MCF 10A (cell line): ENCODE measurements at places on chromosomes 12 and 14. TPM values are rescaled to one million over a fixed set of nuclear protein-coding genes. Genes with fewer than 3 reads are reported as not detected.

DNA sequence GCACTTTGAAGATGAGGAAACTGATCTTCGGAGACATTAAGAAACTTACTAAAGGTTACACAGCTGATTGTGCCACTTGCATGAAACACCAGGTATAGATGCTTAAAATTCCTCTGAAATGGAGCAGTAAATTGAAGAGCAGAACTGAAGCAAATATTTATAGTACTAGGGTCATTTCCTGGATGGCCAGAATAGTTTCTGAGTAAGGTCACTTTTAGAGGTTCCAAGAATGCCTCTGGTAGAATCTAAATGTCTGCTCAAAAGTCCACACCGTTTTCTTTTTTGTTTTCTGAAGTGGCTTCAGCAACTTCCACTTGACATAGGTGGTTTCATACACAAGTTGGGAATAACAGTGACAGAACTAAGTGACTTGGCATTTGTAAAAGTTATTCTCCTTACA, 19.4 kb downstream of the TPH2 start:
- DNase-seq = no peak

DNA sequence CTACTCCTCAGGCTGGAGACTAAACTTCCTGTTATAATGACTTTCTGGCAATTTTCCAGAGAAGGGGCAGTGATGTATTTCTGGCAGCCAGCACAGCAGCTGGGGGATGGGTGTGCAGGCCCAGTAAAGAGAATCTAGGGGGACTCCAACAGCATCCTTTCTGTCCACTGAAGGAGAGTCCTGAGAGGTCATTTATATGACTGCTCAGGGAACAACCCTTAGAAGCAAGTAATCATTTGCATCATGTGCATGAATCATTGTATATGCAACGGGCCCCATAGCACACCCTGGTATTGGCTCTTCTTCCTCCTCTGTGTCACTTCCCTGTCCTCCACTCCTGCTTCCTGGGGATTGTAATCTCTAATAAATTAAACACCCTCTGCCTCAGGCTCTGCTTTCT, 493.8 kb downstream of the RPS29 start:
- DNase-seq = no peak

GRCh38 chr12:111645433-111645832, 40.3 kb downstream of the BRAP start:
- DNase-seq = no peak

GRCh38 chr12:114287821-114288525, 118.0 kb downstream of the TBX5 start:
- no peak for DNase-seq

DNA sequence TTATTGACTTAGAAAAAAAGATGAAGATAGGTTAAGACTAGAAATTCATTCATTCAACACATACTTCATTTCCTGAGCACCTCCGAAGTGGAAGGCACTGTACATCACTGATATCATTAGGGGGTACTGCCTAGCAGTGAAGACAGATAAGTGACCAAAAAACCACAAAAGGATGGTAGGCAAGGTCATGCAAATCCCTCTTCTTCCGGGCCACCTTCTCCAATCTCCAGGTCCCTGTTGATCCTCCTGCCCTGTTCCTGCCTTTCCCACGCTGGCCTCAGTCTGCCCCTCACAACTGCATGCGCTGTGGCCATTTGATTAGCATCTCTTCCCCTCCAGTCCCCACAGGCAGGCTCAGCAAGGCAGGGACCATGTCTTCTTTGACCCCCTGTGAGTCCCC, 60.8 kb downstream of the SETD3 start:
- DNase-seq = no peak

- no peak for DNase-seq
Measured at GRCh38 chr12:91211866-91212265, 29.2 kb upstream of the DCN start.

GRCh38 chr14:63677891-63678379, 36.3 kb upstream of the WDR89 start:
- no peak for DNase-seq

DNA sequence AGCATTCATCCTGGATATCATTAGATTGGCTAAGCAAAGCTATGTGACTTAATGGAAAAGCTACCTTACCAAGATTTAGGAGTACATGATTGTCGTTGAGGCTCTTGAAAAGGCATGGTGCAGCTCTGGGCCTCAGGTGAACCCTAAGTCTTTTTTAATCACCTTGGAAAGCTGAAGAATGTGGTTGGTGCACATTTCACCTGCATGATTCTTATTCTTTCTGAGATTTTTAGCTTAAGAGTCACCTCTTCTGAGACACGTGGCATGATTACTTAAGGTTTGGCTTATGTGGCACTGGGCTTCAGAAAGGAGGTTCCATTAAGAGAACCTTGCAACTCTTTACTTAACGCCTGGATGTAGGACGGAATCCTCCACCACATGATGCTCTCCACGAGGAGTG, 498.5 kb downstream of the TMEM117 start:
- DNase-seq = no peak

DNA sequence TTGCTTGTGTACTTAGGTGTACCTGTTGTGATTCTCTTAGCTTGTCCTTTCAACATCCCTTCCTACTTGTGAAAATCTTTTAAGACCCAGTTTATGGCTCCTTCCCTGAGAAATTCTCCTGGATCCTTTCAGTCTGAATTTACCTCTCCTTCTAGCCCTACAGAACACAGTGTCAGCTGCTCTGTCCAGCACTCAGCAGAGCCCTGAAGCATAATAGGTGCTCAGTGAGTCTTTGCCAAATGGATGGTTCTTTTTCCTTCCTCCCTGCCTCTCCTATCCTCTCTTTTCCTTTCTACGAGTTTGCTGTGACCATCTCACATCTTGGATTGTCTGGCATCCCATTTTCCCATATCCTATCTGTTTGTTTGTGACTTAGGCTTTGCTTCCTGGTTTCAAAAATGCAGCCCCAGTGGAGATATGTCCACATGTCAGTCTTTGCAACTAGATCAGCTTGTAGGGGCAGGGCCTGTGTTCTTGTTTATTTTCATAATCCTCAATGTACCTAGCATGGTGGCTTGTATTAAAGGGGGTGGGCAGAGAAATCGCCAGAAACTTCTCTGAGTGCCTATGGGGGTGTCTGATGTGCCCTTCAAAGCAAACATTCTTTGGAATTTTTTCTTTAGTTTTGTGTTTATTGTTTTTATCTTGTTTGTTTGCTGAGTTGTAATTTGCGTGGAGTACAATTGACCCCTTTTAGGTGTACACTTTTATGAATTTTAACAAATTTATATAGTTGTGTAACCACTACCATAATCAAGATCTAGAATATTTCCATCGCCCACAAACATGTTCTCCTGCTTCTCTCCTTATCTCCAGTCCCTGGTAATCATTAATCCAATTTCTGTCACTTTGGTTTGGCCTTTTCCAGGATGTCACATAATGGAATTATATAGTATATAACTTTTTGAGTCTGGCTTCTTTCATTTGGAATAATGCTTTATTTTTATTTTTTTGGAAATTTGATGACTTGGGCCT, 62.8 kb downstream of the SMOC1 start:
- DNase-seq = no peak

GRCh38 chr12:42125388-42125767, 19.3 kb downstream of the GXYLT1 start:
- DNase-seq = no peak

DNA sequence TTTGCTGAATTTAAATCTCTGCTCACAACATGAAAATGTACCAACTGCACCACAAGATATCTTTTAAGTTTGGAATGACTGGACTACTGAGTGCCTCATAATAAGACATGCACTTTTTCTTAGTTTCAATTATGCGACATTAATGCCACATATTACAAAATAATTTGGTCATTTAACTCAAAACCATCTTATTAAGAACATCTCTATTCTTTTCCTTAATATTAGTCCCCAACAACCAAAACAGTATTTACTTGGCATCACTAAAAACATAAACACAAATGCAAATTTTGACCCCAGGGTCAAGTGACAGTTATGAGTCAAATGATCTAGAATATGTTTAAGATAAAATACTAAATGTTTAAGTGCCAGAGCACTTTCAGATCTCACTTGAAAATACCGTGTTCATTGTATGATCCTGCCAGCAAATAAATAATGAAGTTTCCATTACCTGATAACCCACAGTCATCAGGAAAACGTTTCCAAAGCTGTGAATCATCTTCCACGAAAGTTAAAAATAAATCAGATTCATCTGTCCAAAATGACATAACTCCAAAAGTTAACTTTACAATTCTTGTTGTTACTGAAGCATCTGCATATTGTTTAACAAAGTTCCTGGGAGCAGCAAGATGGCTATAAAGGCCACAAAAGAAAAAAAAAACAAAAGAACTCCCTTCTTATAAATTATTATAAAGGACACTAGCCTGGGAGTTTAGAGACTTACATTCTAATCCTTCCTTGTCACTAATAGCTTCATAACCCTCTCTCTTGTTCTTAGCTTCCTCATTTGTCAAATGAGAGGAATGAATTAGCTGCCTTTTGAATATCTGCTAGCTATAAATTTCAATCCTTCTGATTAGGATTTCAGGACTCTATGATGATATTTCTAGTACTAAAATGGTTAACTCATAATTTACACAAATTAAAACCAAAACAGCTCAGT, 30.5 kb upstream of the AP4S1 start:
- peak; percentile 16 for DNase-seq

DNA sequence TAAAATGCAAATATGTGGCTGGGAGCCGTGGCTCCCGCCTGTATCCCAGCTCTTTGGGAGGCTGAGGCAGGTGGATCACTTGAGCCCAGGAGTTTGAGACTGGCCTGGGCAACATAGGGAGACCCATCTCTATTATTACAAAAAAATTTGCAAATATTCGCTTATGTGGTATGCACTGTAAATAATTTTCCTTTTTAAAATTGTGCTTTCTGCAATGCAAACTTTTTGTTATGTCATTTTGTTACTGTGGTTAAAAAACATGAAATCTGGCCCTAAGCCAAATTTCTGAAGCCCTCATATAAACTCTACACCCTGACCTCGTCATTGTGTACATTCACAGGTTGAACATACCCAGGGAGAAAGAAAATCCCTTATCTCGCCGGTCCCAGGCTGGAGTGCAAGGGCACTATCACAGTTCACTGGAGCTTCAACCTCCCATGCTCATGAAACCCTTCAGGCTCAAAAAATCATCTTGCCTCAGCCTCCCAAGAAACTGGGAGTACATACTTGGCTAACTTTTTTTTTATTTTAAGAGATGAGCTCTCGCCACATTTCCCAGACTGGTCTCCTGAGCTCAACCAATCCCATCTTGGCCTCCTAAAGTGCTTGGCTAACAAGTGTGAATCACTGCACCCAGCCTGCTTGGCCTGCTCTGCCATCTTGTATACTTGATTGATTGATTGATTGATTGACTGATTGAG, 24.7 kb downstream of the TRAPPC6B start:
- DNase-seq = no peak

DNA sequence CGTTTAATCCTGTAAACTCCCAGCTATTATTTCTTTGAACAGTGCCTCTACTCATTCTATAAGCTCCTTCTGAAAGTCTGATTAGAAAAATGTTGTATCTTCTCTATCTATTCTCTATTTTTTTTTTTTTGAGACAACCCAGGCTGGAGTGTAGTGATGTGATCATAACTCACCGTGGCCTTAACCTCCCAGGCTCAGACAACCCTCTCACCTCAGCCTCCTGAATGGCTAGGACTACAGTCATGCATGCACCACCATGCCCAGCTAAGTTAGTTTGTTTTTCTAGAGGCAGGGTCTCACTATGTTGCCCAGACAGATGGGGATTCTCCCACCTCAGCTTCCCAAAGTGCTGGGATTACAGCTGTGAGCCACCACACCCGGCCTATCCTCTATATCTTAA, 66.6 kb downstream of the RPS6KA5 start:
- no peak for DNase-seq

DNA sequence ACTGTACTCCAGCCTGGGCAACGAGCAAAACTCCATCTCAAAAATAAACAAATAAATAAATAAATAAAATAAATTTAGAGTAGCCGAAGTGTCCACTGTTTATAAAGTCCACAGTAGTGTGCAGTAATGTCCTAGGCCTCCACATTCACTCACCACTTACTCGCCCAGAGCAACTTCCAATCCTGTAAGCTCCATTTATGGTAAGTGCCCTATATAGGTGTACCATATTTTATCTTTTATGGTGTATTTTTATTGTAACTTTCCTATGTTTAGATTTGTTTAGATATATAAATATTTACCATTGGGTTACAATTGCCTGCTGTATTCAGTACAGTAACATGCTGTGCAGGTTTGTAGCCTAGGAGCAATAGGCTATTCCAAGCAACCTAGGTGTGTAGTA, 37.9 kb upstream of the GPRC5A start:
- DNase-seq = no peak

DNA sequence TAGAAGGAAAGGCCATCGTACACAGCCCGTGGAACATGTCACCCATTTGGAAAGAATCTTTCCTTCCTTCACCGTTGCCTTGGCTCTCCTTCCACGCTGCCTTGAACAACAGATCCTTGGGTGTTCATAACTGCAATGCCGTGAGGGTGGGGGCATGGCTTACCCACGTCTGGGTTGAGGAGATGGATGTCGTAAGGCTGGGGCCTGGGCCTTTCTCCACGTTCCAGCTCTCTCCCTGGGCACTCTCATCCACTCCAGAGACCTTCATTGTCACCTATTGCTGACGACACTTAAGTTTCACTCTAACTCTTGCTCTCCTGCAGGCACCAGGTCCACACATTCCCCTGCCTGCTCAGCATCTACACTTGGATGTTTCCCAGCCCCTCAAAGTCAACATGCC, 19.4 kb downstream of the ANO2 start:
- no peak for DNase-seq

DNA sequence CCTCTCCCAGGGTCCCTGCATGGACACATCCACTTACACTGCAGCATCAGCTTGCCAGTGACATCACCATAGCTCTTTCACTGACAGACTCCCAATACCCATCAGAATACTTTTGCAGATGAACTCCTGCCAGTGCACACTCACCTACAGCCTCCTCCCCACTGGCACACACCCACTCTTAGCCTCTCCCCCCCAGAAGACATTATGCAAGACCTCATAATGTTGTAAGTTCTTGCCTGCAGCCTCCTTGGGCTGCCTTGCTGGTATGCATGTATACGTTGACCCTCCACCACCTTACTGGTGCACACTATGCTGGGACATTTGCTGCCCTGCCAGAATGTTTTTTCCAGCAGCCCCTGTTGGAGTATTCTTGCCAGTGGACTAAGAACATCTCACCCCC, 324.2 kb downstream of the AEBP2 start:
- DNase-seq = peak; percentile 66

DNA sequence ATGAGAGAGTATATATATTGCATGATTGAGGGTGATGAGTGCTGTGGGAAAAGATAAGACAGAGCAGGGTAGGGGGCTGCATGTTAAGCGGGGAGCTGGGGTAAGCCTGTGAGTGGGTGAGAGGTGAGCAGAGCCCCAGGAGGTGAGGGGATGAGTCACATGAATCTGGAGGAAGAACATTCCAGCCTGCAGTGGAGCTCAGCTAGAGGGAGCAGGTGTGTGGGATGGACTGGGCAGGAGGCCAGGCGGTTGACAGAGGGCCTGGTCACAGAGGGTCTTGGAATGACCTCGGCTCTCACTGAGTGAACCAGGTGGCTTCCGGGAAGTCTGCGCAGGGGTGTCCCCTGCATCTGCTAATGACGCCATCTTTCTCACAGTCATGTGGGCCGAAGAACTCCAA, 44.4 kb downstream of the GIT2 start:
- DNase-seq = peak; percentile 67

GRCh38 chr12:32467959-32468863, 68.9 kb downstream of the FGD4 start:
- DNase-seq = no peak

OSBPL8 gene
- 71.1 and 77.2 TPM in 2 replicates for total RNA-seq

SLC6A12 gene
- not detected in 2 replicates for total RNA-seq

HELB gene
- 2.6 TPM in 2 replicates for total RNA-seq

MYO1H gene
- not detected in 2 replicates for total RNA-seq

COX8C gene
- total RNA-seq = not detected in 2 replicates

KCNMB4 gene
- not detected in 2 replicates for total RNA-seq

MYF6 gene
- not detected in 2 replicates for total RNA-seq

GNB3 gene
- total RNA-seq = 0.47 TPM in 1 of 2 replicates, not detected in the other

DYNC1H1 gene
- 704 and 715 TPM in 2 replicates for total RNA-seq

CEBPE gene
- total RNA-seq = not detected in 2 replicates

ENDOU gene
- not detected in 2 replicates for total RNA-seq
